ENCODE measurements at places on chromosomes 7 and 10. TPM values are rescaled to one million over a fixed set of nuclear protein-coding genes. Genes with fewer than 3 reads are reported as not detected.

SPDYE2 gene
- not detected for total RNA-seq

H2BK1 gene
- not detected for total RNA-seq

PNLIPRP1 gene
- total RNA-seq = not detected

PNLIPRP2 gene
- total RNA-seq = not detected

COL1A2 gene
- total RNA-seq = 17.6 TPM

EVX1 gene
- total RNA-seq = not detected

XRCC2 gene
- total RNA-seq = 4.3 TPM

RELN gene
- total RNA-seq = not detected

CRYGN gene
- not detected for total RNA-seq

MSANTD7 gene
- total RNA-seq = 7.0 TPM

SPDYE9 gene
- not detected for total RNA-seq

CYP3A5 gene
- total RNA-seq = 1.9 TPM

MYO1G gene
- total RNA-seq = not detected

ACSM6 gene
- not detected for total RNA-seq

AKR1D1 gene
- not detected for total RNA-seq

CWF19L1 gene
- 20.9 TPM for total RNA-seq

AKR1C1 gene
- total RNA-seq = 49.7 TPM

DRGX gene
- total RNA-seq = not detected

VAX1 gene
- not detected for total RNA-seq

DNAH11 gene
- total RNA-seq = 0.23 TPM

PALD1 gene
- total RNA-seq = 0.71 TPM

NACAD gene
- 1.8 TPM for total RNA-seq

PRSS2 gene
- not detected for total RNA-seq

ZNF394 gene
- 12.7 TPM for total RNA-seq

LSM5 gene
- 30.4 TPM for total RNA-seq

TMEM176A gene
- total RNA-seq = not detected

SPDYE5 gene
- total RNA-seq = not detected

PRDX3 gene
- 169 TPM for total RNA-seq

FGL2 gene
- total RNA-seq = not detected

RET gene
- total RNA-seq = 0.37 TPM

All from airway epithelial cell (primary cell).